A673 (cell line): ENCODE measurements at places on chromosomes 3 and 15. TPM values are rescaled to one million over a fixed set of nuclear protein-coding genes. Genes with fewer than 3 reads are reported as not detected.

The IGSF11 gene
- not detected in 2 replicates for total RNA-seq

The PEAK1 gene
- total RNA-seq, result 36.7 and 39.8 TPM in 2 replicates

The CHDH gene
- total RNA-seq, result 0.24 TPM in 1 of 2 replicates, not detected in the other

The GUCA1C gene
- not detected in 2 replicates for total RNA-seq

The MKRN3 gene
- total RNA-seq, result not detected in 2 replicates

The SATB1 gene
- total RNA-seq, result 5.2 and 5.9 TPM in 2 replicates

The SNRPA1 gene
- total RNA-seq, result 192 and 206 TPM in 2 replicates

The CX3CR1 gene
- total RNA-seq, result not detected in 2 replicates

The HYAL1 gene
- total RNA-seq, result 0.37 TPM in 1 of 2 replicates, not detected in the other

The DAZL gene
- not detected in 2 replicates for total RNA-seq

DNA sequence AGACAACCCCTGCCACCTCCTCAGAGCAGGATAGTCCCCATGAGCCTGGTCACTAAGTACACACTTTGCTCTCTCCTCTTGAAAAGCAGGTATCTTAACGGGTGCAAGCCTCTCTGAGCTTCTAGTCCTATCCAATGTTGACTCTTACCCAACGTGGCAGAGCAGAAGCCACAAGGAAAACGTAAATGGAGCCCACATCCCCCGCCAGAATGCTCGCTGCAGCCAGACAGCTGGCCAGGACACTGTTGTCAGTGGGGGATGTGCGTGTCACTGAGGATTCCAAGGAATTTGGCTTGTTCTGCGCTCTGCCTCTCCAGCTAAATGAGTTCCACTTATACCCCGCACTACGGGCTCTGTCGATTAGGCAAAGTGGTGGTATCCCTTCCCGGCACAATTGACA, 67.8 kb upstream of the IGF1R start:
- no peak for DNase-seq
- H3K27me3 ChIP-seq, result peaks cover 51% of the 10 kb centered on the region
- no peak overlapping the region for H3K27ac ChIP-seq
- H3K4me3 ChIP-seq, result no peak overlapping the region

GRCh38 chr3:117763561-117763960, 1054.0 kb downstream of the TUSC7 start:
- H3K27ac ChIP-seq, result no peak overlapping the region
- H3K4me3 ChIP-seq, result no peak overlapping the region
- no peaks in the 10 kb centered on the region for H3K4me1 ChIP-seq
- no peaks in the 10 kb centered on the region for H3K27me3 ChIP-seq
- no peak for DNase-seq

DNA sequence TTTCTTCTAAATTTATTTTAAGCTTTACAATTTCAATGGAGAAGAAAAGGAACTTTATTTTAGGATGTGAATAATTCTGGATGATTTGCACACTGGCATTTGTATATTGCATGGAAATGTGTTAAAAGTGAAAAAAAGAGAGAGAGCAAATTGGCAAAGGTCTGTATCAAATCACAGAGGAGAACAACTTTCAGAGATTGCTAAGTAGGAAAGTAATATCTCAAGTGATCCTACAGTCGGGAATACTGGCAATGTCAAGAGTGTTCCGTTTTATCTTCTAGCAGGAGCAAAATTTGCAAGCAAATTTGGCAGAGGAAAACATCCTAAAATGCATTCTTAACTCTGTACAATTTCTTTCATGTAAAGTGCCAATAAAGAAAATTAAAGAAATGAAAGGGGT, 97.1 kb upstream of the TMC3 start:
- no peak overlapping the region for H3K27ac ChIP-seq
- no peaks in the 10 kb centered on the region for H3K36me3 ChIP-seq
- H3K27me3 ChIP-seq, result peaks cover 36% of the 10 kb centered on the region
- no peak overlapping the region for H3K4me3 ChIP-seq

GRCh38 chr15:100794008-100794407, 85.6 kb upstream of the ALDH1A3 start:
- H3K27me3 ChIP-seq, result peaks cover 15% of the 10 kb centered on the region
- no peaks in the 10 kb centered on the region for H3K36me3 ChIP-seq
- H3K27ac ChIP-seq, result no peak overlapping the region
- H3K4me1 ChIP-seq, result no peaks in the 10 kb centered on the region

DNA sequence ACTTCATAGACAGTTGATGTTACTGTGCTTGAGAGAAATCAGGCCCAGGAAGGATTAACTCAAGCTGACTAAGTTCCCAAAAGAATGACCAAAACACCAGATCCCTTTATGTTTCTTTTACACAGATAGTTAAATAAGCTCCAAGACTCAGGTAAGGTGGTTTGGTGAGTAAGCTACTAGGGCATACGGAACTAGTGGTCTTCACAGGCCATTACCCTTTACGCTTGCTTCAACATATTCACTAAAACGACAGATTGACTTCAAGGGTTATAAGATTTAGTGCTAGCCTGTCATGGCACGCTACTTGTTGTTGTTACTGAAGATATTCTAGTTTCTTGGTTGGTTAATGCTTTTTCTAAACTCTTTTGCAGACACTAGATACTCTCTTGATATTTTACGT, 369.3 kb downstream of the LPP start:
- H3K27me3 ChIP-seq, result no peaks in the 10 kb centered on the region
- no peaks in the 10 kb centered on the region for H3K36me3 ChIP-seq
- H3K4me3 ChIP-seq, result no peak overlapping the region
- no peak overlapping the region for H3K27ac ChIP-seq
- peaks cover 13% of the 10 kb centered on the region for H3K4me1 ChIP-seq
- no peak for DNase-seq

DNA sequence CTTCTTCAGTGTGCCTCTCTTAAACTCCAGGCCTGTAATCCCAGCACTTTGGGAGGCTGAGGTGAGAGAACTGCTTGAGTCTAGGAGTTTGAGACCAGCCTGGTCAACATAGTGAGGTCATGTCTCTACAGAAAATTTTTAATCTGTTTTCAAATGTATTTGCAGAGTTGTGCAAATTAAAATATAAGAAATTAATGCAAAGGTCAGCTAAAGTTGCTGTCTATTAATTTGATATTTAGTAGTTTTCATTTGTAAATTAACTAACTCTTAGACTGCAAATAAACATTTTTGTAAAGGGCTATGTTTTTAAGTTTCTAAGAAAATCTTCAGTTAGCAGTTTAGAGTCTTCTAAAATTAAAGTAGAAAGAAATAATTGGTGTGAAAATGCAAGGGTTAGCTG, 99.9 kb upstream of the TJP1 start:
- DNase-seq, result no peak
- H3K36me3 ChIP-seq, result no peaks in the 10 kb centered on the region
- H3K4me3 ChIP-seq, result no peak overlapping the region
- H3K4me1 ChIP-seq, result no peaks in the 10 kb centered on the region
- H3K27me3 ChIP-seq, result no peaks in the 10 kb centered on the region

DNA sequence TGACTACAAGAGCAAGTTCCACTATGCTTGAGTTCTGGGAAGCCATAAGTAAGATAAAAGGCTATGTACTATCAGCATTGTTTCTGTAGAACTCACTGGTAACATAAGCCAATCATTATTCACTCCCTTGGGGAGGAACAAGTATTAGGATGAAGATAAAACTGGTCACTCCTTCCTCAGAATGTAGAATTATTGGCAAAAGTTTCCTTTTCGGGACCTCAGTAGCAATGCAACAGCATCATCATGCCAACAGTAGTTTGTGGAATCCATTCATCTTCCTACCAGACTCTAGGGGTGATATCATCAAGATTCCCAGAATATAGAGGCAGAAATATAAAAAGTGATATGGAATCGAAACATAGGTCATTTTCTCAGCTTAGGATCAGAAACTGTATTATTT, 209.5 kb downstream of the PLOD2 start:
- no peaks in the 10 kb centered on the region for H3K4me1 ChIP-seq
- no peaks in the 10 kb centered on the region for H3K36me3 ChIP-seq
- H3K27me3 ChIP-seq, result no peaks in the 10 kb centered on the region
- DNase-seq, result no peak
- H3K27ac ChIP-seq, result no peak overlapping the region
- H3K4me3 ChIP-seq, result no peak overlapping the region

DNA sequence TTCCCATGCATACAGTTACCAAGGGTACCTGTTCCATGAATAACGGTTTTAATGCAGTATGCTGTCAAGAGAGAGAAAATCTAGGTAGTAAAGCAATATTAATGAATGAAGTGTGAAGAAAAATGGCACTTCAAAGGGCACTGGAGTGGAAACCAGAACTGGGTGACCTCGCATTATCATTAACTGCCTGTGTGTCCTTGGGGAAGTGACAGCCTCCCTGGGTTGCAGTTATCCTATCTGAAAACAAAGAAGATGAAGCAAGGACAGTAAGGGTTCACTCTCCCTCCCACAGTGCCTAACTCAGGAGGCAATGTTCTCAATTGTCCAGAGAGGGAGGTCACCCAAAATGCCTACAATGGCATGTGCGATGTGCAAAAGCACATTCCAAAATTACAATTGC, 15.1 kb downstream of the MTHFS start:
- no peaks in the 10 kb centered on the region for H3K27me3 ChIP-seq
- DNase-seq, result peak; percentile 5
- H3K4me1 ChIP-seq, result peaks cover 11% of the 10 kb centered on the region
- no peak overlapping the region for H3K27ac ChIP-seq

GRCh38 chr15:83685916-83686332, 32.0 kb downstream of the ADAMTSL3 start:
- H3K4me3 ChIP-seq, result no peak overlapping the region
- no peaks in the 10 kb centered on the region for H3K36me3 ChIP-seq
- H3K27ac ChIP-seq, result no peak overlapping the region
- peaks cover 4% of the 10 kb centered on the region for H3K27me3 ChIP-seq
- DNase-seq, result no peak

- no peak overlapping the region for H3K27ac ChIP-seq
- H3K4me3 ChIP-seq, result no peak overlapping the region
- H3K27me3 ChIP-seq, result no peaks in the 10 kb centered on the region
- peaks cover 9% of the 10 kb centered on the region for H3K4me1 ChIP-seq
- H3K36me3 ChIP-seq, result no peaks in the 10 kb centered on the region
These were observed 60.1 kb downstream of the MGLL start for GRCh38 chr3:127762077-127762786.

DNA sequence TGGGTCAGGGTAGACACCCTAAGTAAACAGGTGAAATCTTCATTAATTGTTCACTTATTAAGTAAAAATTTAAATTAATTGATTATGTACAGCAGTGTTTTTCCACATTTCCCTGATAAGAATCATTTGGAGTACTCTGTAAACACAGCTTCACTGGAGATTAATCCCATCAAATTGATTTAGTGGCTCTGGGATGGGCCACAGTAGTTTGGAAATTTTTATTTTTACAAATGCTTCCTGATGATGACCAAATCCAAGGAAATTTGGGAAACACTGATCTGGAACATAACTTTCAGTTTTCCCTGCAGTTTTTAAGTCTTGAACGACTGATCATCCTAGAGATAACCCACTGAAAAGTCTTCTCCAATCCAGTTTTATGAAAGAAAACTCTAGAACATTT, 18.8 kb upstream of the RPLP1 start:
- no peaks in the 10 kb centered on the region for H3K27me3 ChIP-seq
- no peak for DNase-seq
- no peaks in the 10 kb centered on the region for H3K4me1 ChIP-seq
- peaks cover 98% of the 10 kb centered on the region for H3K36me3 ChIP-seq

DNA sequence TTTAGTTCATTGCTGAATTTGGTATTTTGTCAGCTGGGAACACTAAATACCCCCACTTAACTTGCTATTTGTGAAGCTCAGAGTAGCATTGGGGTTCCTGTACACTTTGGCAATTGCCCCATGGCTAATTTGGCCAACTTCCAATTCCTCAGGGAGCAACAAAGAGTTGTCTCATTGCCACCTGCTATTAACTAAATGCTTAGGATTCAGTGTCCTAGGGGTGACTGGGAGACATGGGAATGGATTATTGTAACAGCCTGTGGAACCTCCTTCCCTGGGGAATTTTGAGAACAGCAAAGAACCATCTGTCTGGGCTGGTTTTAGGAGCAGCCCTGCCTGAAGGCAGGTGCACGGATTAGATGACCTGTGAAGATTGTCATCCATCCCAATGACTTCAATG, 437.4 kb upstream of the TPRG1 start:
- H3K4me3 ChIP-seq, result no peak overlapping the region
- no peaks in the 10 kb centered on the region for H3K27me3 ChIP-seq
- H3K36me3 ChIP-seq, result no peaks in the 10 kb centered on the region
- H3K4me1 ChIP-seq, result peaks cover 6% of the 10 kb centered on the region
- no peak overlapping the region for H3K27ac ChIP-seq
- peak; percentile 46 for DNase-seq

GRCh38 chr3:95926904-95927501, 887.4 kb upstream of the EPHA6 start:
- H3K4me3 ChIP-seq, result no peak overlapping the region
- H3K27me3 ChIP-seq, result no peaks in the 10 kb centered on the region
- no peaks in the 10 kb centered on the region for H3K4me1 ChIP-seq
- no peaks in the 10 kb centered on the region for H3K36me3 ChIP-seq
- no peak for DNase-seq

DNA sequence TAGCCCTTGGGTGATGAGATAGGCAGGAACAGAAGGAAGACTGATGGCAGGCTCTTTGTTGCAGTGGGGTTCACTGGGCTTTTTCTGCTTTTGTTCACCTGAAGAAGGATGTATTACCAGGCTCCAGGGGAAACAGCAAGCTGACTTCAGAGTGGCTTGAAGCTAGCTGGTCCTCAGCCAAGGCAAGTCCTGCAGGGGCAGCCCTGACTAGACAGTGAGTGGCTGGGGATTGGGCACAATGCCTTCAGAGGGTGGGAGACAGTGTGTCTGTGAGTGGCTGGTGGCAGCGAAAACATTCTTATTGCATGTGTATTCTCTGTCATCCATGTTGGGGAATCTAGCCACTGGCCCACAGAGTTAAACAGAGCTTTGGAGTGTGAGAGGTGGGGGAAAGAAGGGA, 2.3 kb upstream of the TEX264 start:
- no peak overlapping the region for H3K27ac ChIP-seq
- H3K4me1 ChIP-seq, result peaks cover 9% of the 10 kb centered on the region
- no peaks in the 10 kb centered on the region for H3K27me3 ChIP-seq
- DNase-seq, result no peak

DNA sequence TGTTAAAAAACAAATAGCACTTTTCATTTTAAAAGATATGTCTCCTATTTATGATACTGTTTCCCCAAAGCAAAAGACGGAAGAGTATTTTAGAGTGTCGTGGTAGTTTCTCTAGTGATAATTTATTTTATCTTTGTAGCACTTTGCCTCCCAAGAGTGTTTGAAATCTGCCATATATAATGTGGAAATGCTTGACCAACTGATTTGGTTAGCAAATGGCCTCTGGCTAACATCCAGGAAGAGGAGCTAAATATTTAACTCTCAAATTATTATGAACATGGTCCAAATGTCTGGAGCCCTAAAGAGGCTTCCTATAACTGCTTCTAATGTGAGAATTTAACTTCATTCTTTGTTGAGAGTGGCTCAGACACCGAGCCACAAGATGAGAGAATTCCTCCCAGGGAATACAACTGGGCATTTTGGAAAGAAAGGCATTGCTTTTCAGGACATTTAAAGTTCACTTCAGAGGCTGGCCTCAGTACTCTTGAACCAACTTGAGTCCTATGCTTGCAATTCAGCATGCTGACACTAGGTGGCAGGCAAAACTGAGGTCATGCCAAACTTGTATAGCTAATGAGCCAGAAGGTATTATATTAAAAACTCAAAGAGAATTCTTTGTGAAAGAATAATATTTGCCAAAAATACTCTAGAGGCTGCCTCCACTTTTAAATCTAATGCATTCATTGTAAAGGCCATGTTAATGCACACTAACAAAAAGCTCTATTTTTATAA, 104.5 kb downstream of the RARB start:
- H3K27ac ChIP-seq, result no peak overlapping the region
- H3K36me3 ChIP-seq, result no peaks in the 10 kb centered on the region
- no peaks in the 10 kb centered on the region for H3K4me1 ChIP-seq
- peak; percentile 17 for DNase-seq
- H3K27me3 ChIP-seq, result no peaks in the 10 kb centered on the region
- H3K4me3 ChIP-seq, result no peak overlapping the region

GRCh38 chr3:98545940-98546339, 14.2 kb downstream of the GPR15 start:
- no peak overlapping the region for H3K4me3 ChIP-seq
- H3K4me1 ChIP-seq, result no peaks in the 10 kb centered on the region
- peaks cover 51% of the 10 kb centered on the region for H3K27me3 ChIP-seq
- H3K36me3 ChIP-seq, result no peaks in the 10 kb centered on the region
